Karpas-422 (cell line): ENCODE measurements at places on chromosomes 1 and 21. TPM values are rescaled to one million over a fixed set of nuclear protein-coding genes. Genes with fewer than 3 reads are reported as not detected.
A peak's percentile ranks its signal among the peaks of the same experiment; 100 is the strongest.

The NHLH1 gene
- 0.48 TPM in 1 of 2 replicates, not detected in the other for total RNA-seq

GRCh38 chr1:152148981-152149380 is 10.0 kb downstream of the RPTN start:
- DNase-seq, result no peak

GRCh38 chr1:215865060-215865459 is 298.0 kb downstream of the KCTD3 start:
- no peak for DNase-seq

The TRNP1 gene
- not detected in 2 replicates for total RNA-seq

The OR2T29 gene
- not detected in 2 replicates for total RNA-seq

GRCh38 chr1:161805399-161806197 is 39.5 kb downstream of the ATF6 start:
- DNase-seq, result no peak

DNA sequence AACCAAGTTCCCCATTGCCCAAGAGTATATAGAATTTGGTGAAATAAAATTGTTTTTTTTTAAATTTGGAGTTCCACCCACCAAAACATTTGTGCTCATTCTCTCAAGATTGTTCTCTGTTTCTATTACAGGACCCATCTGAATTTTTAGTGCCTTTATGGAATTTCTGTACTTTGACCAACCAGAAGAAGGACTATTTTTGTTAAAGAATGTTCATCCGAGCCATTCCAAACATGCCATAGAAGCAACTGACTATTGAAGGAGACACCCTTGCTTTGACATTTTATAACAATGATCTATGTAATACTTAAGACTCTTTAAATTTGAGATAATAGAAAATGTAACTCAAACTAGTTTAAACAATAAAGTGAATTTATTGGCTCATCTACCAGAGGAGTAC is 655.7 kb upstream of the ADAMTS5 start:
- DNase-seq, result no peak

The RBBP5 gene
- 15.2 and 15.8 TPM in 2 replicates for total RNA-seq

The PBX1 gene
- total RNA-seq, result 0.41 and 0.51 TPM in 2 replicates

The MAD2L2 gene
- total RNA-seq, result 89.3 and 117 TPM in 2 replicates

DNA sequence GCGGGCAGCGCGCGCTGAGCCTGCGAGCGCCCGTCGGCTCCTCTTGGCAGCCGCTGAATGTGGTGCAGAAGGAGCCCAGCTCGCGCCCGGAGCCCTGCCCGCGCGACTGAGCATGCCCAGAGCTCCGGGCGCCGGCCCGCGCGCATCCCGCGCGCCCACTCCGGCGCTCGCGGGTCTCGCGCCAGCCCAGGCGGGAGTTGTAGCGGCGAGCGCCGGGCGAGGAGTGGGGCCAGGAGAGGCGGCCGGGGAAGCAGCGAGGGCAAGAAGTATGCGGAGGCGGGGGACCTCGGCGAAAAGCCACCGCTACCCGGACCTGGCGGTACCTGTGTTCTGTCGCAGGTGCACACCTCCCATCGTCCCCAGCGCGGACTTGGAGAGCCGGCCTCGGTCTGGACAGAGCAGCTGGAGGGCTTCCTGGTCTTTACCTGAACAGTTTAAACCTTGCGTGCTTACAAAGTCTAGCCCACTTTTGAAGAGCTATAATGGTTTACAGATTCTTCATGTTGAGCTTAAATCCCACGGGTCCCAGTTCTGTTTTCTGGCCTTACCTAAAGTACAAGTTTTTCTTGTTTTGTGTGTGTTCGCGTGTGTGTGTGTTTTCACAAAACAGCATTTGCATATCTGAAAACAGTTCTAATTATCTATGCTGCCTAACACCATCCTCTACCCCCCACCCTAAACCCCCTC is at the start of gene DDAH1:
TSS of gene DDAH1 (minus strand) at position 61 of the 687 bp plus-strand sequence. CDS start 114 bp downstream, outside the sequence.
- DNase-seq, result no peak

The CRYBG2 gene
- 1.3 TPM in 1 of 2 replicates, not detected in the other for total RNA-seq

DNA sequence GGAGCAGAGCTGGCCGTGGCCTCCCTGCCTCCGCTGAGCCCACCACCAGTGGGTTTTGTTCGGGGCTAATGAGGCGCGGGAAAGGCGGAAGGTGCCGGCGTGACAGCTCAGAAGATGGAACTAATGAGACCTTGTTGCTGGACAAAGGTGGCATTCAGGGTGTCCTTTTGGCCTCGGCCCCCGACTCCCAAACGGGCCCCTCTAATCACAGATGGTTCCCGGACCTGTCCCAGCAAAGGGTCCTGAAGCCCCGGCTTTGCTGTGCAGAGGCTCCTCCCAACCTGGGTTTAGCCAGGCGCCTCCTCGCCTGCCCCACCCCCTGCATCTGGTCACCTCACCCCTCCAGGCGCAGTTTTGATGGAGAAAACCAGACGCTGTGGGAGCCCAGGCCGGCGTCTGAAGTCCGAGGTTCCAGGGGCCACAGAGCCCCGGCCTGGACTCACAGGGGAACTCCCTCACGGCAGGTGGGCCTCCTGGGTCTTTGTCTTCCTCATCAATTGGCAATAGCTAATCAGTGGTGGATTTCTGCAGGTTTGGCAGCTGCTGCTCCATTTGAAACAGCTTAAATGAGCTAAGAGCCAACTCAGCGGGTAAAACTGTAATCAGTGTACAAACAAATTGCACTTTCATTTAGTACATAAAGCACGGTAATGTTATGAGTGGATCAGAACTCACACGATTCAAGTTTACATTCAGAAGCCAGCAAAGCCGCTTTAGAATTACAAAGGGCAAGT is 44.3 kb upstream of the ADARB1 start:
- no peak for DNase-seq

The GJA5 gene
- not detected in 2 replicates for total RNA-seq

GRCh38 chr1:180133193-180133592 is 21.5 kb upstream of the QSOX1 start:
- DNase-seq, result no peak

GRCh38 chr1:233975486-233975885 is 71.0 kb downstream of the SLC35F3 start:
- no peak for DNase-seq

GRCh38 chr1:62530516-62531154 is 66.7 kb upstream of the ANGPTL3 start:
- DNase-seq, result peak; percentile 82

The C1orf94 gene
- total RNA-seq, result not detected in 2 replicates
